ENCODE measurements at places on chromosomes 4 and X.

GRCh38 chr4:70704931-70705182 lies 16.5 kb downstream of the UTP3 start:
- no peak for DNase-seq

- DNase-seq = no peak
Measured at GRCh38 chr4:186586205-186586604, 30.8 kb upstream of the MTNR1A start.

DNA sequence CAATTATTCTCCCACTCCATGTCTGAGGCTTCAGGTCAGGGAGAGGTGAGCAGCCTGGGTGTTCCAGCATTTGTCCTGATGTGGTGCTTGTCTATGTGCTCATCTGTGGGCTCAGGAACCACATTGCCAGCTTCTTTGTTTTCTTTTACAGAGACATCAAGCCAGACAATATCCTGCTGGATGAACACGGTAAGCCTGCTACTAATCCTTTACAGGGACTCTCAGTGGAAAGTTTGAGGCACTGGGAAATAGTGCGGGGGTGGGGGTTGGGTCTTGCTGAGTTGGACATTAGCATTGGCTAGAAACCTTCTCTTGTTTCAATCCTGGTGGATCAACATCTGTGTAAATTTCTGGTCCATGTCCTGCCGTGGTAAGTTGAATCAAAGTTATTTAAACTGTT lies 310.3 kb downstream of the EVC2 start:
- DNase-seq = no peak

DNA sequence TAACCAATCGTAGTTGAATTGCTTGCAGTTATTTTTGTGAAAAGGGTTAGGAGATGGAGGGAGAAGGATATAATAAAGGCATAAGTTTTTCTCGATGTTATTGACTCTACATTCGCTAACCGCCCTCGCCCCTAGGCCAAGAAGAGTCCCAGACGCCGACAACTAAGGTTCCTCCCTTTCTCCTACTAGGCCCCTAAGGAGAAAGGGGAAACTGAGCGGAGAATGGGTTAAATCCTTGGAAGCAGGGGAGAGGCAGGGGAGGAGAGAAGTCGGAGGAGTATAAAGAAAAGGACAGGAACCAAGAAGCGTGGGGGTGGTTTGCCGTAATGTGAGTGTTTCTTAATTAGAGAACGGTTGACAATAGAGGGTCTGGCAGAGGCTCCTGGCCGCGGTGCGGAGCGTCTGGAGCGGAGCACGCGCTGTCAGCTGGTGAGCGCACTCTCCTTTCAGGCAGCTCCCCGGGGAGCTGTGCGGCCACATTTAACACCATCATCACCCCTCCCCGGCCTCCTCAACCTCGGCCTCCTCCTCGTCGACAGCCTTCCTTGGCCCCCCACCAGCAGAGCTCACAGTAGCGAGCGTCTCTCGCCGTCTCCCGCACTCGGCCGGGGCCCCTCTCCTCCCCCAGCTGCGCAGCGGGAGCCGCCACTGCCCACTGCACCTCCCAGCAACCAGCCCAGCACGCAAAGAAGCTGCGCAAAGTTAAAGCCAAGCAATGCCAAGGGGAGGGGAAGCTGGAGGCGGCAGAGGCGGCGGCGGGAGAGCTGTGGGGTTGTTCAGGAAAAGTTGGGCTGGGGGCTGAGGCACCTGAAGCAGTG lies 5.9 kb downstream of the ATOH1 start:
- DNase-seq = no peak

DNA sequence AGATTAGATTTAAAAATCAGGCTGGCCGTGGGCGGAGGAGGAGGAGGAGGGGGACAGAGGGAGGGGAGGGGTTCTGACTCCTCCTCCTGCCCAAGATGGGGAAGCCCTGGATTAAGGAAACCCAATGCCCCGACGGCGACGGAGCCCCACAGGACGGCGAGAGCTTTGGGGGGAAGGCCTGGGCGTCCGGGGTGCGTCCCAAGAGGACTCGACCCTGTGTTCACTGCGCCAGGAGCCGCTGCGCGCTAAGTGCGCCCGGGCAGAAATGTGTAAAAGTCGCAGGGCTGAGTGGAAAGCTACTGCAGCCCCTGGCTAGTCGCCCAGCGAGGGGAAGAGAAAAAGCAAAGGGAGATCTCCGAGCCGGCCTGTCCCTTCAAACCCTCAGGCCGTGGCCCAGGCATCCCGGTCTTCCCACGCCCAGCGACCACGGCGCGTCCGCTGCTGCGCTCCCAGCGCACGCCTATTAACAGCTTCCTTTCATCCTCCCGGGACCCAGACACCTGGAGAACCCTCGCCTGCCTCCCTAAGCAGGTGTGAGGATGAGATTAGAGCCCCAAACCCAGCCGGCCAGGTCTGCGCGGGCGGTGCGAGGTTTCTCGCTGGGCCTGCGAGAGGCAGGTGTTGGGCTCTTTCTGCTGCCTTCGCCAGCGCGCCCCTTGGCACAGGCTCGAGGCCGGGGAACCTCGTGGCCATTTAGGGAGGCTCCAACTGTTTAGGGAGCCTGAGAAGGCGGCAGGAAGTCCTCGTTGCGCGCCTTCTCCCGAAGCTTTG lies 1.4 kb upstream of the RPS6KA3 start:
- DNase-seq = peak; percentile 8

GRCh38 chrX:151416579-151416978 lies 19.6 kb downstream of the VMA21 start:
- no peak for DNase-seq

GRCh38 chrX:40146262-40147125 lies 48.7 kb upstream of the BCOR start:
- DNase-seq = no peak
